ENCODE measurements at places on chromosomes 6 and 20.

- no peak for DNase-seq
Measured at GRCh38 chr6:16851044-16851540, 89.8 kb upstream of the ATXN1 start.

DNA sequence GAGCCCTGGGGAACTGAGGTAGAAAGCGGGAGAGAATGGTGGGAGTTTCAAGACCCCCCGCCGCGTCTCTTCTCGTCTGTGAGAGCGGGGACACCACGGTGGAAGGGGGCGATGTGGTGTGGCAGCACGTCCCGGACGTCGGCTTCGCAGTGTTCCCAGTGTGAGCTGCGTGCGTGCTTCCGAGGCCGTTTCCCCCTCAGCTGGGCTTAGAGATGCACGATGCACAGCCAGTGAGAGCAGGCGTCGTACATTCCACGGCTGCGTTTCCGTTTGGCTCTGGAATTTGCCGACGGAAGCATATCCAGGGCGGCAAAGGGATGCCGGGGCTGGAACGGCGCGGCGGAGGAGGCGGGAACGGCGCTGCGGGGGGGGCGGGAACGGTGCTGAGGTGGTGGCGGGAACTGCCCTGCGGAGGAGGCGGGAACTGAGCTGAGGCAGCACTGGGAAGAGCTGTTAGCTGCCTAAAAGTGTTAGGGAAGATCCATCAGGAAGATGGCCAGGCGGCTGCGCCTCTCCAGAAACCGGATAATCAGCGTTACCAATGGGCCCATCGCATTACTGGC, 37.7 kb downstream of the KIF25 start:
- DNase-seq, result no peak

GRCh38 chr20:47206962-47207641, 149.4 kb downstream of the ZMYND8 start:
- no peak for DNase-seq

- no peak for DNase-seq
Measured at GRCh38 chr20:18853946-18854646, 40.5 kb downstream of the SCP2D1 start.

GRCh38 chr6:143110572-143110971, 49.9 kb downstream of the AIG1 start:
- DNase-seq, result no peak

GRCh38 chr20:5807431-5807830, 57.2 kb downstream of the SHLD1 start:
- no peak for DNase-seq

GRCh38 chr6:11779329-11780096, 910 bp upstream of the ADTRP start:
- DNase-seq, result no peak

GRCh38 chr6:39266782-39267355, 37.6 kb upstream of the KCNK5 start:
- no peak for DNase-seq

GRCh38 chr20:62643521-62644043, 1.3 kb downstream of the SLCO4A1 start:
- DNase-seq, result no peak

- DNase-seq, result no peak
Measured at GRCh38 chr6:36136034-36136433, 5.7 kb downstream of the MAPK13 start.

DNA sequence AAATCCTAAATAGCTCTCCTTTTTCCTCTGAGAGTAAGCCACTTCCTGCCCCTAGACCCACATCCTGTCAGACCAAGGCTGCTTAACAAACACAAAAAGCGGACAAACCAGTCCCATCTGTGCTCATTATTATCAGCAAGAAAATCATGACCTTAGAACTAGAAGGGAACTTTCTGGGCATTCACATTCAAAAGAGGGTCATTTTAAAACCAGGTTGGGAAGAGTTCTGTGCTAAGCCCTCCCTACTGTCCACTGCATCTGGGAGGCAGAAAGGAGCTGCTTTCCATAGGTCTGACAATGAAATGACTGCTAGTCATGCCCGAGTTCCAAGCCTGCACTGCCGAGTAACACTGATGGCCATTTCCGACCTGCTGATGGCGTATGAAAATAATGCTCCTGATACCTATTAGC, 15.4 kb downstream of the EZR start:
- DNase-seq, result no peak

- no peak for DNase-seq
Measured at GRCh38 chr6:37648465-37649330, 49.0 kb downstream of the MDGA1 start.

- no peak for DNase-seq
Measured at GRCh38 chr6:69866351-69866769, at the start of gene COL19A1. COL19A1 (plus strand) TSS chr6:69866556; CDS start chr6:69879568, 13,012 bp downstream.

DNA sequence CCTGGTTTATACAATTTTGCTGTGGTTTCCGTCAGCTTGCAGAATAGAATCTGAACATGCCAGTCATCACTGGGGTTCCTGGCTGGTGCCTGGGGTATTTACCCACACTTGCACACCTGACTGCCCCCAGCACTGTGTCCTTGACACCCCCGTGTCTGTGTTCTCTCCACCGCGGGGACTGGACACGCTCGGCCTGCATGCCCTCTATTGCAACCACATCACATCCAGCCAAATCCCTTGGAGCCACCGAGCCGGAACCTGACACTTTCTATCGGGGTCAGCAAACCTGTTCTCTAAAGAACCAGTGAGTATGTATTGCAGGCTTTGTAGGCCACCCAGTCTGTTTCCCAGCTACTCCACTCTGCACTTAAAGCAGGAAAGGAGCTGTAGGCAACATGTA, 527.5 kb downstream of the PRKN start:
- DNase-seq, result no peak

GRCh38 chr6:157954150-157955117, 27.2 kb upstream of the SYNJ2 start:
- DNase-seq, result no peak

GRCh38 chr6:156876302-156876701, 99.1 kb downstream of the ARID1B start:
- DNase-seq, result no peak

GRCh38 chr6:109118871-109119354, 23.6 kb downstream of the CEP57L1 start:
- DNase-seq, result no peak

- DNase-seq, result no peak
Measured at GRCh38 chr20:5513975-5514516, 197.3 kb upstream of the PROKR2 start.

DNA sequence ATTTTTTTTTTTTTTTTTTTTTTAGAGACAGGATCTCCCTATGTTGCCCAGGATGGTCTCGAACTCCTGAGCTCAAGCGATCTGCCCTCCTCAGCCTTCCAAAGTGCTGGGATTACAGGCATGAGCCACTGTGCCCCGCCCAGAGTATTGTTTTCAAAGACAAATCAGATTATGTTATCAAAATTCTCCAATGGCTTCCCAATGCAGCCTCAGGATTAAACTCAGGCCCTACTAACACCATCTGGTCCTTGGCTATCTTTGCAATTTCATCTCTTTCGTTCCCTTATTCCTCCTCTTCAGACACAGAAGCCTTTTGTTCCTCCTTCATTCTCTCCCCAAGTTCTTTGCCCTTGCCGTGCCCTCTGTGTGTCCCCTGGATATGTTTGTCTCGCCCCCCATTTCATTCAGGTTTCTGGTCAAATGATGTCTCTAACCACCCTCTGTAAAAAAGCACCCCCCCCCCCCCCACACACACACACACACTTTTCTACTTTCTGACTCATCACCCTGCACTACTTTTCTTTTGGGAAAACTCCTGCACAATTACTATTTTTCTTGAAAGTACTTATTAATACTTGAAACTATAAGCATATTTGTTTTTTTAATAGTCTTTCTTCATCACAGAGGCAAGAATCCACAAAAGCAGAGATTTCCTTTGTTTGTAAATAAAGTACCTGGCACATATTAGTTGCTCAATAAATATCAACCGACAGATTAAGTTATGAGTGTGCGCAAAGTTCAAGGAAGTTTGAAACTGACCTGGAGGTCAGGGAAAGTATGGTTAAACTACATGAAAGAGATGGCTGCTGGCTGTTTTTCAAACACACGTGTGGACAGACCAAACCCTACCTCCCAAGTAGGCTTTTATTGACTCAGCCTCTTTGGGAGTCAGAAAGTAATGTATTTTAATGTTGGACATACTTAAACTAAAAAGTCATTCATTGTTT, 16.7 kb downstream of the BTN1A1 start:
- no peak for DNase-seq

DNA sequence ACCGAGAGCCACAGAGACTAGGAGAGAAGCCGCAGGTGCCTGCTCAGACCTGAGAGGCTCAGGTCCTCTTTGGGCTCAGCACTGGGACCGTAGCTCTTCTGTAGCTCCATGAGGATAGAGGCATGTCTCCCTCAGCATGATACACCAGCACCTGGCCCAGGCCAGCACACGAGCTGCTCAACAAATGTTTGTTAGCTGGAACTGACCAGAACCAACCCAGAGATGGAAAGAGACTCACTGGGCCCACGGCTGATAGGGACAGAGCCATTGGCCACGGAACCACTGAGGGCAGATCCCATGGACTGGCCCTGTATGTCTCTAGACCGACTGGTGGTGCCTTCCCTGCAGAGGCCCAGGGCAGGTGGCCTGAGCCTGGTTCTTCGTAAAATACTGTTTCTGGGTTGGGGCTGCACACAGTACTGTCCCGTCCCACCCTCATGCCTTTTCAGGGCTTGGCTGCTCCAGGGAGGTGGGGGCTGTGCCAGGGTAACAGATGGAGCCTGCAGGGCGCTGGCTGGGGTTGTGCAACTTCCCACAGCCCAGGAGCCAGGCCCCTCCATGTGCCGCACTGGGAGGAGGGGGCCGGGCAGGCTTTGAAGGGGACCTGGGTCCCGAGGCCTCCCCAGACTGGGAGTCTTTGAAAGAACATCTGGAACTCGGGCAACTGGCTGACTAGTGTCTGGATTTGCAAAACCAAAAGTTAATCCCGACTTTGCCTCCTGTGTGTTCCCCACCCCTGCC, 5.2 kb downstream of the C20orf204 start:
- DNase-seq, result no peak

DNA sequence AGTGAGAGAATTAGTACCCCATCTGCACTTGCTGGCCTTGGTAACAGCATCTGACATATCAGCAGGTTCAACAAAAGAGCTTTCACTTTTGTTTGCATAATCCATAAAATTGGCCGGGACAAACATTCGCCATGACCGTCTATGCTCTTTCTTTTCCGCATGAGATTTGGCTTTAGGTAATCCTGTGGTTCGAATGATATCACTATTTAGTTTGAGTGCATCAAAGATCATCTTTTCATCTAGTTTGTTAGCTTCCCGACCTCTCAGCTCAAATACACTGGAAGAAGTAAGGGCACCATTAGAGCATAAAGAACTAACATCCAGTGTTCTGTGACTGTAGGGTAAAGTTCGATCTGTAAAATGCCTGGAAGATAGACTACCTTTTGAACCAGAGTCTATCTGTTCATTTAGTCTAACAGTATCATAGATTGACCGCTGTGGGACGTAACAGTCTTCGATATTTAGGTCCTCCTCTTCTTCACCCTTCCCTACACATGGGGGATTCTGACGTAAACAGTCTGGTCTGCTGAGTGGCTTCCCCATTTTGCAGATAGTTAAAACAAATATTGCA, 101.6 kb downstream of the DST start:
- no peak for DNase-seq

- no peak for DNase-seq
Measured at GRCh38 chr20:57651881-57652605, 31.8 kb upstream of the ZBP1 start.

GRCh38 chr20:32672982-32673851, 524 bp downstream of the C20orf203 start:
- no peak for DNase-seq

GRCh38 chr6:19410481-19410880, 426.7 kb upstream of the ID4 start:
- DNase-seq, result no peak

GRCh38 chr20:11675920-11676629, 241.6 kb upstream of the BTBD3 start:
- no peak for DNase-seq

DNA sequence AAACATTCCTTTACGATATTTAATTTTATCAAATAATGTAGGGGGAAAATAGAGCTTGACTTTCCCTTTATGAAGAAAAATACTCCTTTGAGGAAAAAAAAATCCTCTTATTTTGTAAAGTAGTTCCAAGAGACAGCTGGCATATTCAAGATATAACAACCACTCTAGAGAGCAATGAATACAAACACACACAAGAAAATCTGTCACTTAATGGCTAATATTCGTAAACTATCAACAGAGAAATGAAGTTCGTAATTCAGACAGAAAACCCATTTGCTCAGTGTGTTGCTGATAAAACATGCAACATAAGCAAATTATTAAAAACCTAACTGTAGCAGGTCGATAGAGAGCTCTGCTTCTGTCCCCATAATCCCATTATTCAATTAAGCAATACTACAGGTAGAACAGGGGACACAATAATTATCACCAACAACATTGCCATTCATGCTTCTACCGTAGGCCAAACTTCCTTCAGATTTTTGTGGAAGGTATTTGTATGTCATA, 714.4 kb upstream of the MARCKS start:
- no peak for DNase-seq

DNA sequence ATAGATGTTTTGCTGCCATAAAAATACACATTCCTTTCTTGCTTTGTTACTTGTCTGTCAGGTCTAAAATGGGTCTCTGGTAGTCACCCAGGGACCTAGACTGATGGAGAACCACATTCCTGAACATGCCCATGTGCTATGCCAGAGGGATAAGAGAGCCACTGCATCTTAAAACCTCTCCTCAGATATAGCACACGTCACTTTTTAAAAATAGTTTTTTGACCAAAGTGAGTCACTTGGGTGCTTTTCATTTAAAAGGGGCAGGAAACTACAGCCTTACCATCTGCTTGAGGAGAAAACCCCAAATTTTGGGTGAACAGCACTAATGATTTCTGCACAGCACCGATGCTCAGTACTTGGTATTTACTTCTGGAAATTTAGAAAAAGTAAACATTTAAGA, 197.8 kb downstream of the OGFRL1 start:
- no peak for DNase-seq

- no peak for DNase-seq
Measured at GRCh38 chr20:40583636-40584035, 105.4 kb downstream of the MAFB start.

GRCh38 chr6:7546020-7546369, 4.5 kb downstream of the DSP start:
- DNase-seq, result no peak
